ENCODE measurements at places on chromosomes 11 and 22.

GRCh38 chr11:87456499-87456898, 418.8 kb downstream of the TMEM135 start:
- no peak for DNase-seq

DNA sequence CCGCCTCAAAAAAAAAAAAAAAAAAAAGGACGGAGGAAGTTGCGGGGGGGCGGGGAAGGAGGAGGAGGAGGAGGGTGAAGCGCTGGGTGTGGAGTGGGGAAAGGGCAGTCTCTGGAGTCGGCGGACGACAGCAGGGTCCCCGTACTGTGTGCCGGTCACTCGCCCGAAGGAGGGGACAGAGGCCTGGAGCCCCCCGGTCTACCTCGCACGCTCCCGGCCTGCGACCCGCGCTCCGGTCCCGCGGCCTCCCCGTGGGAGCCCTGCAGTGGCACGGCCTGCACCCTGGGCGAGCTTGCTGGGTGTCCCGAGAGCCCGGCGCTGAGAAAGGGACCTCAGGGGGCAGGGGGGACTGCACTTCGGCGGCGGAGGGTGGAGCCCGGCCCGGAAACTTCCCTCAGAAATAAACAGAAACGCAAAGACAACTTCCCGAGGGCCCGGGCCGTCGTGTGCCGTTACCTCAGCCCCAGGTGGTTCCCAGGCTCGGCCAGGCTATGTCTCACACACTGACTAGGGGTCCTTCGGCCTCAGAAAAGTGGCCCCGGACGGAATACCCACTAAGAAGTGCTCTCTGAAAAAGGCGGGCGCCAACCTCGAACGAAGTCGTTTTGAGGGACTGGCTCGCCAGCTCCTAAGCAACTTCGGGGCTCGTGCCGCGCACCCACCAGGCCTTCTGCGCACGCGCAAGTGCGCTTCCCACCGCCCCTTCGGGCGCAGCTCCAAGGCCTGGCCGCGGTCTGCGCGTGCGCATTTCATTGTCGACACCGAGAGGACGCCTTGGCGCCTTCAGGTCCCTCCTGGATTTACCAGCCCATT, at the start of gene MAJIN:
MAJIN (minus strand) TSS at position 688 of the 813 bp plus-strand sequence. CDS start 12,703 bp downstream, outside the sequence.
- DNase-seq, result peak; percentile 72

DNA sequence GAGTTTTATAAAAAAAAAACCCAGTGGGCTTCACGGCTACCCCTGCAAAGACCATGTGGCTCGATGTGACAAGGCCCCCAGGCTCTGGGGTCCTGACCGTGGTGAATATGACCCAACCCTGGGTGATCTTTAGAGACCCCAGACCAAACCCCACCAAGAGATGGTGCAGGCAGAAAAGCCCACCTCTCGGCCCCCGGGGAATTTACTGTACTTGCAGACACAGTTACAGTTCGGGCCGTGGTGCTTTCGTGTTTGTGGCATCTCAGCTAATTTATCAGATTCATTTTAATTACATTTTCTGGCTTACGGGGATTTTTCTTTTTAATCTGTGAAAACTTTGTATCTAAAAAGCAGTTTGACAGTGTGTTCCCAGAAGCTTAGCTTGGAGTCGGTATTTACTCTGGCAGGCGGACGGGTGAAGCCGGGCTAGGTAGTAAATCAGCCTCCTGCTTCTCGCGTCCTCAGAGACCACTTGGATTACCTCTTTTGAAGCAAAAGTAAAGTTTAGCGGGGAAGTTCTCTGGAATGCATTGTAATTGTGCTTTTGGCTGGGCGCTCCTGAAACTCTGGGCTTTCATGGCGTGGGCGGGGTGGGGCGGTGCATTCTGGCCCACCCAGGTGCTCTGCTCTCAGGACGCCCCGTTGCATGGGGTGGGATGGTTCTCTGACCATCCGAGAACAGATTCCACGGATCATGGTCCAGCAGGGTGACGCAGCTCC, 25.3 kb downstream of the ANO1 start:
- DNase-seq, result no peak

GRCh38 chr22:49968313-49968830, 7.8 kb downstream of the PIM3 start:
- no peak for DNase-seq
